CD4-positive, alpha-beta T cell treated with Interleukin-21 for 1 hour (primary cell): ENCODE measurements at places on chromosomes 4 and X.
A peak's percentile ranks its signal among the peaks of the same experiment; 100 is the strongest.

GRCh38 chrX:69226459-69227158, 61.4 kb upstream of the PJA1 start:
- DNase-seq = no peak

DNA sequence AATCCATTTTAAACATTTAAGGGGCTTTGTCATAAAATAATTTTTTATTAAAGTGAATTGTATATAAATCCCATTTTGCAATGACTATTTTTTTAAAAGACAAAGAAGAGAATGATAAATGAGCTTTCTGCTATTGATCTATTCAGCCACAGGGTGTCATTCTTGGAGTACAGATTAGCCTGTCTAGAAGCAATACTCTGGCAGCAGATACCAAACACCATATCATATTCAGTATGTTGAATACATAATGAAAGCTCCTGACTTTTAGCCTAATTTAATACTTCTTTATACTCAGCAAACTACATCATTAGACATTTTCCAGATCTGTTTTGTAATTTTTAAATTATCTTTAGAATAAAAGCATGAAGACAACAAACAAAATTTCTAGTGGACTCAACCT, 496.3 kb downstream of the PDGFC start:
- no peak for DNase-seq

DNA sequence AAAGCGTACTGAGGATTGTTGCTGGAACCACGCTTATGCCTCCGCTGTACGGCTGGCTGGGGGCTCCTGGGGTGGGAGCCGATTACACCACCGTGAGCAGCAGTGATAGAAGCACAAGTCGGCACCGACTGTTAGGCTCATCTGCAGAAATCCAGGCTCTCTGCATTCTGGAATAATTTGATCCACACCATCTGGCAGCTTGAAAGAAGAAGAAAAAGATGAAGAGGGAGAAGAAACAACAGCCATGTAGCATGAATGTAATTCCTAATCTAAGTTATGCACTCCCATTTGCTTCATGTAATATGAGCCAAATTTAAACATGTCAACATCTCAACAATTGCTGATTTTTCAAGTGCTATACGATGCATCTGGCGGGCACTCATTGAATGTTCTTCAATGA, 84.6 kb upstream of the DHX15 start:
- DNase-seq = no peak

GRCh38 chr4:138409670-138410069, 167.5 kb upstream of the SLC7A11 start:
- DNase-seq = no peak

GRCh38 chr4:147361726-147362125, 119.2 kb upstream of the EDNRA start:
- DNase-seq = no peak

DNA sequence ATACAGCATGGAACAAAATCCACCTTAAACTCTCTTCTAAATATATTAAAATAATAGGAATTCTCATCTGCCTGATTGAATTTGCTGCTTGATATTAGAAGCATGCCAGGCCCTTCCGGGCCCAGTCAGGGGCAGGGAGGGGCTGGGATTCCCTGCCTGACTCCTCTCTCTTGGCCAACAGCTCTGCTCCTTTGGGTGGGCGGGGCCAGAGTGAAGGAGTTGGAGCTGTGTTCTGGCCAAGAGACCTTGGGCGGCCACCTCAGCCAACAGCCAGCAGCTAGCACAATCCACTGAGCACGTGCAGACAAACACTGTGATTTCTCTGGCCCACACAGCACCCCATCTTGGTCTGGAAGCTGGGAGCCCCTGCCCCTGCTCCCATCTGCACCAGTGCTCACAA, 140.3 kb downstream of the PJA1 start:
- DNase-seq = no peak

DNA sequence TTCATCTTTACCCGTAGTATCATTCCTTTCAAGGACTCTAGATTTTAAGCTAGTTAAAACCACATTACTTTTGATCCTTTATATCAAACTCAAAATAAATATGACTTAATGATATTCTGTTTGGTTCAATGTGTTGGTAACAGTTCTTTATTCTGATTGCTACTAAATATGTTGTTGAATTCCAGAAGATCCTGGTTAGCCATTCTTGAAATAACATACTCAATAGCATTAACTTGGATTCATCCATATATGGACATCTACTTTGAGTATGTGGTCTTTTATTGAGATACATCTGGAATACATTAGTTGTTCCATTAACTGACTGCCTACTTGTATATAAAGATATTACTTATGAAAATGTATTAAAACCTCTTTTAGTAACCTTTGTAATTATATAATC, 27.5 kb upstream of the PCDH18 start:
- DNase-seq = no peak

GRCh38 chrX:69387567-69388487, 116.3 kb upstream of the NALF2 start:
- peak; percentile 2 for DNase-seq
